ENCODE measurements at places on chromosomes 12 and 14. TPM values are rescaled to one million over a fixed set of nuclear protein-coding genes. Genes with fewer than 3 reads are reported as not detected.

DNA sequence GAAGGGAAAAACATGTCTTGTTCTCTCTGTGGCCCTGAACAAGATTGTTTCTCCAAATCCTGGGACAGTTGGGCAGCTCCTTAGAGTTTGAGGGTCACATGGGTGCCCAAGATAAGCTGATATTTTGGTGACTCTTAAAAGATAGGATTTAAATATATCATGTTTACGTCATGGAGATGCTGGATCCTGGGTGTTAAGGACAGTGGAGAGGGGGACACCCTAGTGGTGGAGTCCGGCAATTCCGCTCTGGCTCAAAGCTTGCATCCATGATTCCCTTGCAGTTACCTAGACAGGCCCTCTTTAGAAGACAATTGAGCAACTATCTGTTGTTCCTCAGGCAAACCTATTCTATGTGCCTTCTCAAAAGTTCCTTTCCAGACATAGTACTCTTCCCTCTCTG is 101.8 kb downstream of the CMKLR1 start:
- H3K4me3 ChIP-seq: no peak overlapping the region
- H3K27me3 ChIP-seq: no peaks in the 10 kb centered on the region
- H3K36me3 ChIP-seq: peaks cover 7% of the 10 kb centered on the region

DNA sequence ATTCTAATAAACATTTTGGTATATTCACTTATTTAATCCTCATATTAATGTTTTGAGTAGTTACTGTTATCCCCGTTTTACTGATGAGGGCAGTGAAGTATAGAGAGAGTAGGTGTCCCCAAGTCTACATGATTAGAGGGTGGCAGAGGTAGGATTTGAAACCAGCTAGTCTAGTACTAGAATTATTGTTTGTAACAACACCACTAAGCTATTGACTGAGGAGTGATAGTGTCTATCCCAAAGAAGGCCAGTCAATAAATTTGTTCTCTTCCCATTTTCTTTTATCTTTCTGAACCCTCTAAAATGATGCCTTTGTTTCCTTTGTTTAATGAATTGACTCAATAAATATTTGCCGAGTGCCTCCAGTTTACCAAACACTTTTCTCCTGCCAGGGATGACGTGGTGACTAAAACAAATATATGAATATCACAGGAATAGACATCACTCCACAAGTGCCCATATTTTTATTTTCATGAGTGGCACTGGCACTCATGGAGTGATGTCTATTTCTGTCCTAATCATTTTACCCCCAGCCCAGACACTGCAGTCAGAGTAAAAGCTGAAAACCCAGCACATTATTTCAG is 247.5 kb downstream of the SLC16A7 start:
- no peaks in the 10 kb centered on the region for H3K27me3 ChIP-seq
- H3K4me3 ChIP-seq: no peak overlapping the region
- no peak overlapping the region for H3K27ac ChIP-seq
- DNase-seq: no peak
- H3K36me3 ChIP-seq: no peaks in the 10 kb centered on the region

DNA sequence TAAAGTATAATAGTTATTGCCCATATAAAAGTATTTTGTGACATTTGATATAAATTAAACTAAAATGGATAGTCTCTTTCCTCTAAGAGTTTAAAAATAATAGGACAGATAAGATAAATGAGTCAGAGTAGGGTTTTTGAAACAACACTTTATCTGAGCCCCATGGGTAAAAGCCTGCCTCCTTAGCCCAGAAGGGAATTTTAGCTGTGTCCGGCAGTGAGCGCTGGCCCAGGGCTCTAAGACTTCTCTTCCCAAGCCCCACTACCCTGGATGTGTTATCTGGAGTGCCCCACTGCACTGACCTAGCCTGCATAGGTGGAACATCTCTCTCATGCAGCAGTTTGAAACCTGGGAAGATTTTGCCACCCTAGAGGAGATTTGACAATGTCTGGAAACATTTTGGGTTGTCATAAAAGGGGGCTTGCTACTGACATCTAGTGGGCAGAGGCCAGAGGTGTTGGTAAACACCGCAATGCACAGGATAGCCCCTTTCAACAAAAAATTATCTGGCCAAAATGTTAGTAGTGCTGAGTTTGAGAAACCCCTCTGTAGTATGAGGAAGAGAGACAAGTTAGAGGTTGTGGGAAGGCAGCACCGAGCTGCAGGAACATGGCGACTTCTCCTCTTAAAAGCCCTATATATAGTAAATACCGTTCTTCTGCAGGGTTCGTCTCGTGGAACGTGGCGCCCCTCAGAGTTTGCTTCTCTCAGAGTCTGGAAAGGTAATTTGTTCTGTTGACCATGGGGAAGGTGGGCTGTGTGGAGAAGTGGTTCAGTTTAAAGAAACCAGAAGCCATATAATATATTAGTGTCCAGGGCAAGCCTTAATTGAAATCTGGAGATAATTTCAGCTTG is 29.3 kb upstream of the ATF1 start:
- no peak overlapping the region for H3K4me3 ChIP-seq
- H3K4me1 ChIP-seq: peaks cover 34% of the 10 kb centered on the region
- H3K36me3 ChIP-seq: peaks cover 20% of the 10 kb centered on the region
- H3K27ac ChIP-seq: peak overlapping the region; percentile 38
- peak; percentile 7 for DNase-seq

- H3K27ac ChIP-seq: peak overlapping the region; percentile 84
- DNase-seq: no peak
- H3K4me1 ChIP-seq: peaks cover 83% of the 10 kb centered on the region
- peak overlapping the region; percentile 83 for H3K4me3 ChIP-seq
- H3K27me3 ChIP-seq: peaks cover 10% of the 10 kb centered on the region
These were observed 118.4 kb downstream of the SAMD4A start for GRCh38 chr14:54685286-54685845.

- no peaks in the 10 kb centered on the region for H3K36me3 ChIP-seq
- no peak overlapping the region for H3K27ac ChIP-seq
- H3K4me1 ChIP-seq: peaks cover 2% of the 10 kb centered on the region
- no peak overlapping the region for H3K4me3 ChIP-seq
- H3K27me3 ChIP-seq: no peaks in the 10 kb centered on the region
- DNase-seq: no peak
These were observed 42.4 kb downstream of the TXNRD1 start for GRCh38 chr12:104257913-104258472.

- no peak overlapping the region for H3K27ac ChIP-seq
- DNase-seq: no peak
- H3K4me3 ChIP-seq: peak overlapping the region; percentile 90
- peaks cover 2% of the 10 kb centered on the region for H3K27me3 ChIP-seq
These were observed 63.7 kb downstream of the FBXL14 start for GRCh38 chr12:1530592-1531152.

DNA sequence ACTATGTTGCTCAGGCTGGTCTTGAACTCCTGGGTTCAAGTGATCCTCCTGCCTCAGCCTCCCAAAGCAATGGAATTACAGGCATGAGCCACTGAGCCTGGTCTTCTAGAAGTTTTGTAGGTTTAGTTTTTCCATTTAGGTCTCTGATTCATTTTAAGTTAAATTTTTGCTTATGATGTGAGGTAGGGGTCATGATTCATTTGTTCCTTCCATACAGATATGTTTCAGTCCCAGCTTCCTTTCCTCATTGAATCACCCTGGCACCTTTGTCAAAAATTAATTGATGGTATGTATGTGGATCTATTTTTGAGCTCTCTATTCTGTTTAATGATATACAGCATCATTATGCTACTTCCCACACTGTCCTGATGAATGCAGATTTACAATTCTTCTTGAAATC is 25.6 kb upstream of the CABP1 start:
- H3K27ac ChIP-seq: no peak overlapping the region
- H3K4me1 ChIP-seq: no peaks in the 10 kb centered on the region
- H3K4me3 ChIP-seq: no peak overlapping the region
- H3K36me3 ChIP-seq: no peaks in the 10 kb centered on the region
- no peak for DNase-seq

GRCh38 chr12:112939761-112940381 is 1.6 kb downstream of the OAS3 start:
- peaks cover 24% of the 10 kb centered on the region for H3K4me1 ChIP-seq
- peak overlapping the region; percentile 96 for H3K4me3 ChIP-seq

- DNase-seq: no peak
- H3K36me3 ChIP-seq: peaks cover 14% of the 10 kb centered on the region
- peaks cover 2% of the 10 kb centered on the region for H3K27me3 ChIP-seq
- H3K27ac ChIP-seq: no peak overlapping the region
- H3K4me1 ChIP-seq: no peaks in the 10 kb centered on the region
These were observed 30.6 kb downstream of the FBXO21 start for GRCh38 chr12:117159674-117160073.

GRCh38 chr12:122974274-122974891 is 661 bp upstream of the OGFOD2 start:
- peaks cover 15% of the 10 kb centered on the region for H3K4me1 ChIP-seq
- peak; percentile 97 for DNase-seq
- H3K27ac ChIP-seq: peak overlapping the region; percentile 99
- no peaks in the 10 kb centered on the region for H3K27me3 ChIP-seq
- no peaks in the 10 kb centered on the region for H3K36me3 ChIP-seq
- H3K4me3 ChIP-seq: peak overlapping the region; percentile 98

DNA sequence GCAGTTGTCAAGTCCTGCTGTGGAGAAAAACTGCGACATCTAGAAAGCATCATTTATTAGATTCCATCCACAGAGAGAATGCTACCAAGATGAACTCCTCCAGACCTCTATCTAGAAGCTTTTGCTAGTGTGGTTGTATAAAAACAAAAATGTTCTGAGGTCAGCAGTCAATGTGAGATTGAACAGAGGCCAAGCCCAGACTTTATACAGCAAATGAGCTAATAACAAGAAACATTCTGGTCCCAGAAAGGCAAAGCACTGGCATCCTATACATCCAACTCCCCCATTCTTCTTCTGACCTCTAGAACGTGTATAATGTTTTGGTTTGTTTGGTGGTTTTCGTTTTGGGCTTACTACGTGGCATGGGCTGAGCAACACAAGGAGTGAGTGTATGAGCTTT is 26.7 kb upstream of the RIN3 start:
- no peaks in the 10 kb centered on the region for H3K36me3 ChIP-seq
- H3K4me3 ChIP-seq: no peak overlapping the region
- DNase-seq: no peak
- H3K27ac ChIP-seq: no peak overlapping the region
- peaks cover 6% of the 10 kb centered on the region for H3K27me3 ChIP-seq
- peaks cover 15% of the 10 kb centered on the region for H3K4me1 ChIP-seq

DNA sequence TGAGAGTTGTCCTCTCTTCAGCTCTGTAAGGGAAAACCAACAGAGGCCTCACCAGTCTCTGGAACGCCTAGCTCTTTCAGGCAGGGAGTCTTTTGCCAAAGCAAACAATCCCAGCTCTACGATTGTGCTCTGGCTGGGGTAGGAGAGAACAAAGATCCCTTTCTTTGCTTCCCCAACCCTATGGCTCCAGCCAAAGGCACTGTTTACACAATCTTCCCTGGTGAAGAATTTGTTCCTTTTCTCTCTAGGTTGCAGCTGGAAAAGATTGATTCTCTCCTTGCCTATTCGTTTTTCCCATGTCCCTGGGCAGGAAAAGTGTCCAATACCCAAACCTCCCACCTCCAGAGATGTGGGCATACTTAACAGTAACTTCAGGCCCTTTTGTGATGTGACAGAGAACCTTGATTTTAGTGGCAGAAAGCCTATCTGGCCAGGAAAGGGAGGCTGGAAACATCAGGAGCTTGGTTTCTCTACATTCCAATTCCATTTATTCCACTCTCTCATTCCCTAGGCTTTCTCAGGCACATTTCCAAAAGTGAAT is 16.8 kb downstream of the ATP5MC2 start:
- no peaks in the 10 kb centered on the region for H3K27me3 ChIP-seq
- DNase-seq: no peak
- H3K4me3 ChIP-seq: no peak overlapping the region

GRCh38 chr12:67122584-67122983 is 146.6 kb upstream of the CAND1 start:
- DNase-seq: no peak
- no peaks in the 10 kb centered on the region for H3K36me3 ChIP-seq
- no peak overlapping the region for H3K27ac ChIP-seq
- no peaks in the 10 kb centered on the region for H3K4me1 ChIP-seq

GRCh38 chr12:85244561-85244960 is 35.5 kb upstream of the ALX1 start:
- no peak for DNase-seq
- H3K4me1 ChIP-seq: no peaks in the 10 kb centered on the region

GRCh38 chr12:131082290-131083194 is 128.8 kb downstream of the ADGRD1 start:
- no peaks in the 10 kb centered on the region for H3K4me1 ChIP-seq
- H3K27me3 ChIP-seq: peaks cover 2% of the 10 kb centered on the region

DNA sequence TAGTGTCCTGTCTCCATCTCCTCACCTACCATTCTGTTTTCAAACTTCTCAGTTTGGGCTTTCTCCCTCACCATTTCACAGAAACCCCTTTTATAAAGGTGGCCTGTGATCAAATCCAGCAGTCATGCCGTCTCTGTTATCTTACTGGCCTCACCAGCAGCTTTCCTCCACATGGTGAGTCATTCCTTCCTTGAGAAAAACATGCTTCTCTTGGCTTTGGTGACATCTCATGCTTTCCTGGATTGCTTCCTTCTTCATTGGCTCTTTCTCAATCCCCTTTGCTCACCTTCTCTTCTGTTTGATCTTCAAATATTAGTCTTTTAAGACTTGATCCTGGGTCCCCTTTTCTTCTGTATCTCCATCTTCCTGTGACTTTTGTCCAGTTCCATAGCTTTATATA is 164.9 kb downstream of the ANO4 start:
- no peaks in the 10 kb centered on the region for H3K4me1 ChIP-seq
- no peaks in the 10 kb centered on the region for H3K36me3 ChIP-seq
- no peak overlapping the region for H3K27ac ChIP-seq
- DNase-seq: no peak
- peaks cover 2% of the 10 kb centered on the region for H3K27me3 ChIP-seq

The SLC6A12 gene
- total RNA-seq: not detected

The REM2 gene
- total RNA-seq: 0.14 TPM

The MEG3 gene
- total RNA-seq: 178 TPM

The KLRF2 gene
- total RNA-seq: not detected

The P3H3 gene
- total RNA-seq: 99.2 TPM

The COL2A1 gene
- total RNA-seq: not detected

The RPL10L gene
- total RNA-seq: not detected
